Stimulated activated CD4-positive, alpha-beta T cell treated with anti-CD3 and anti-CD28 coated beads, Interleukin-12 subunit alpha, Interleukin-12 subunit beta, amount 100 ng/mL, for 4 hours (primary cell): ENCODE measurements at places on chromosomes 16 and 17.

DNA sequence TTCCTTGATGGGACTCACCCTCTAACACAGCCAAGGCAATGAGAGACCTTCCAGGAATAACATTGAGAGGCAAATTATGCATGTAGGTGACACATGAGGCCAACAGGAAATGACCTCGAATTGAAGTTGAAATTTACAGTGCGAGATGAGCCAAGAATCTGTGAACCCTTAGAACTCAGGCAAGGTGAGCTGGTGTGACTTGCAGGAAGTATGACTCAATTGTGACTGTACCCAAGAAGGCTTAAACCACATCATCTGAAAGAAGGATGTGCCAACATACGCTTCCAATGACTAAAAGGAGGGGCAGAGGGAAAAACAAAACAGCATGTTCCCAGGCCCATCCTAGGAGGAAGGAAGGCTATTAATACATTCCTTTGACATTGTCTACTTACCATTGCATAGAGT, 44.8 kb downstream of the PITPNC1 start:
- no peak for DNase-seq

DNA sequence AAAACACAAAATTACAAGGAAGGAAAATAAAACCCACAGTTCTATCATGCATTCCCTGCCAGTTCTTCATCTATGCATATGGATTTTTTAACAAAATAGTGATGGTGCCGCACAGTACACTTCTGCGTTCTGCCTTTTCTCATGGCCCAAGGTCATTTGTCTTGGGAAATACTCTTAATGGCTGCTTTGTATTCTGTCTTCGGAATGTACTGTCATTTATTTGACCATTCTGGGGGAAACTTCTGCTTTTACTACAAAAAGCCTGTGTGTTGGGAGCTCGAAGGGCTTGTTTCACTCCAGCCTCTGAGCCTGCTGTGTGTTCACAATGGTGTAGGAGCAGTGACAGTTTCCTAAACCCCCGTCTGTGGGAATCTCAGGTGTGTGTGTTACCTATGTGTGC, 82.8 kb upstream of the SEC14L1 start:
- no peak for DNase-seq

GRCh38 chr17:13200671-13201070, 182.8 kb upstream of the ELAC2 start:
- no peak for DNase-seq

GRCh38 chr16:52547004-52547833, at the start of gene TOX3:
TSS of gene TOX3 (minus strand) at chr16:52547143. CDS start at chr16:52546723, 420 bp downstream.
- DNase-seq: no peak

DNA sequence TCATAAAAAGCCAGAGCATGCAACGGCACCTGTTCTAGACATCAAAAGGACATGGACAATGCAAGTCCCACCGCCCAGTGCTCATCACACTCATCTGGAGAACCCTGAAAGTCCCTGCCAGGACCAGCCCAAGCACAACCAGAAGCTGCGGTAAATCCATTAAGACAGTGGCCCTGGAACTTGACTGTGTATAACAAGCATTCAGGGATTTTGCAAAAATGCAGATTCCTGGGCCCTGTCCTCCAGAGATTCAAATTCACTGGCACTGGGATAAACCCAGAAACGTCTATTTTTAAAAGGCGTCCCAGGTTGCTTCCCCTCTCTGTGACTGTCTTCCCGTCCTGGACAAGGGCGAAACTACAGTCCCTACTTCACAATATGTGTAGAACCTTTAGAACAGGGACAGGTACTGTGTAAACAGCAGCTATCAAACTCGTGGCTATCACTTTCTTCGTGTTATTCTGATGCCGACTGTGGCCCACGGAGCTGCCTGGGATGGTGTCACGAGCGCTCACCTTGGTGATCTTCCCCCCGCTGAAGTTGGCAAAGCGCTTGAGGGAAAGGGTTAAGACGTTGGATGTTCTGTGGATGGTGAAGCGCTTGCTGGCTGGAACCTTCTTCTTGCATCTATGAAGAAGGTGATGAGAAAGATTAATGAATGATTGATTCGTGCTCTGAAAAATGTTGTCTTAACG, 22.3 kb downstream of the USP36 start:
- no peak for DNase-seq

- DNase-seq: no peak
These were observed 95.5 kb upstream of the ZNF469 start for GRCh38 chr16:88287219-88287618.

- DNase-seq: no peak
These were observed 188.0 kb downstream of the ENGASE start for GRCh38 chr17:79262624-79263023.

- DNase-seq: no peak
These were observed 11.3 kb downstream of the RFFL start for GRCh38 chr17:35052241-35052610.
